Putamen (tissue), 1 donor: ENCODE measurements at places on chromosomes 2 and 18.

DNA sequence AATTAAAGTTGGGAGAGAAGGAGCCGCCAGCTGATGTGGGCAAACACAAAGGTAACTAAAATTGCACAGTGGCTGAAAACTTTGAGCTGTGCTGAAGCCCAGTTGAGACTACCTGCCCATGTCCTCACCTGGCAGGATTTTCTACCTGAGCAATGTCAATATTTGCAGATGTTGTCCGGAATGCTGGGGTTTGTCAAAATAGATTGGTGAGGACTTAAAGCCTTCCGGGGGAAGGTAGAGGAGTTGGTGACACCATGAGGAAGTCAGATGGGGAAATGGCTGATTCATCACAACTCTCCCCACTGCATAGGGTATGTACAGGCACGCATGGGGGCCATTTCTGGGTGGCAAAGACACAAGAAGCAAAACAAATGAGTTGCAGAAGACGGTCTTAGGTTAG is 114.9 kb downstream of the ALK start:
- no peak for DNase-seq

- DNase-seq = no peak
Observed at GRCh38 chr2:24818721-24819167, 25.5 kb downstream of the CENPO start.

- no peak for DNase-seq
Observed at GRCh38 chr18:66819235-66819634, 215.3 kb upstream of the CDH19 start.

GRCh38 chr2:213086050-213086449 is 65.4 kb downstream of the IKZF2 start:
- no peak for DNase-seq

GRCh38 chr2:78940998-78941397 is 84.5 kb upstream of the REG3G start:
- DNase-seq = no peak

DNA sequence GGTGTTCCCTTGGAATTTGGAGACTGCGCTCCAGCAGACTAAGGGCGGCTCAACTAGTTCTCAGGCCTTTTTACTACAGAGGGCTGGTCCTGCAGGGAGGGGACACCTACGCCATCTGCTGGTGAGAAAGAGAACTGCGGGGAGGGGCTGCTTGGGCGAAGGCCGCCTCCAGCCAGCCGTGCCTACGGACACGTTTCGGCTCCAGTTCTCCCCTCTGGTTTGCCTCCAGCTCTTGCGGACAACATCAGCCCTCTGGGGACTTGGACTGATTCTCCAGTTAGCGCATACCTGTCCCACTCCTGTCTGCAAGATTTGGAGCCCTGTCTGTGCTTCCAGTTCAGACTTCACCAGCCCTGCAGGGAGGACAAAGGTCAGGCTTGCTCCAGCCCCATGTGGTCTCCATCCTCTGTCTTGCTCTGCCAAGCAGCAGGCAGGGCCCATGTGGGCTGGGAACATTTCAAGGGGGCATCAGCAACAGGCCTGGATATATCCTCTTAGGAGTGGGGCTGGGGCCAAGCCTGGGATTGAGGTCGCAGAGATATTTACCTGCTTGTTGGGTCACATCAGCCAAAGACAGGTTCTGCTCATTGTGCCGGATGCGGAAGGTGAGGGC is 10.3 kb downstream of the PTPRN start:
- no peak for DNase-seq

DNA sequence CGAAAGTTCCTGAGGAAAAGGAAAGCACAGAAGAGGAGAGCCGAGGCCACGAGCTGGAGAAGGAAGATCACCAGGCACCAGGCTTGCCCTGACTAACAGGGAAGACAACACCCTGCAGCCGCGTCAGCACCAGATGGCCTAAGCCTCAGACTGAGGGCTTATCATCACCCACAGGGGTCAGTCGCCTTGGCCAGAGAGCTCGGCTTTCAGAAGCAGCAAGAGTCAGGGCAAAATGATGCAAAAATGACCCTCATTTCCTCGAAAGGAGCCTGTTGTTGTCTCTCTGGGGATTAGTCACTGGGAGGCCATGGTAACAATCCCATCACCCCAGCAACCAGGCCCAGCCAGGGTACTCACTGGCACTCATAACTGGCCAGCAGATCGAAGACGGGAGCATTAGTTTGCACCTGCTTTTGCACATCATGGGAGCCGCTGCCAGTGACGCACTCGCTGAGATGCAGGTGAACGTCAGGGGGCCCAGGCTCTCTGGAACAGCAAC is 42.7 kb upstream of the ZFP36L2 start:
- no peak for DNase-seq

- no peak for DNase-seq
Observed at GRCh38 chr2:56068746-56069145, 115.0 kb upstream of the CCDC85A start.

- DNase-seq = no peak
Observed at GRCh38 chr2:140893685-140894084, 1237.1 kb downstream of the LRP1B start.

- no peak for DNase-seq
Observed at GRCh38 chr2:237530472-237531433, 35.6 kb upstream of the PRLH start.

- no peak for DNase-seq
Observed at GRCh38 chr2:212841460-212841859, 302.9 kb upstream of the ERBB4 start.

DNA sequence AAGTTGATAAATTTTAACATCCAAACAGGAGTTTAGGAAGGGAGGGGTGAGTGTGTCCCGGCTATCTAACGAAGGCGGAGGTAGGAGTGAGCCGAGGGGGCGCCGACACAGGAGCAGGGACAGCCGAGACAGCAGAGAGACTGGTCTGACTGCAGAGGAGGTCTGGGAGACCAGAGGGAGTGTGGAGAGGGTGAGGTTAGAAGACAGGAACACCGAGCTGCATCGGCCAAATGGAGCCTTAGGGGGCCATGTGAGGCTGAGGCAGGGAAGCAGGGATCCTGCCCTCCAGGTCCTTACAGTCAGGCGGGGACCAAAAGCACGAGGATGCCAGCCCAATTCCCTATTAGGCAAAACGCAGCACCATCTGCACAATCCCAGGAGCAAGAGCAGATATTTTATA is 67.0 kb downstream of the SFXN5 start:
- no peak for DNase-seq

GRCh38 chr2:105144152-105144940 is 97.2 kb upstream of the GPR45 start:
- no peak for DNase-seq

- no peak for DNase-seq
Observed at GRCh38 chr2:101912545-101912944, 79.2 kb upstream of the IL1R2 start.

DNA sequence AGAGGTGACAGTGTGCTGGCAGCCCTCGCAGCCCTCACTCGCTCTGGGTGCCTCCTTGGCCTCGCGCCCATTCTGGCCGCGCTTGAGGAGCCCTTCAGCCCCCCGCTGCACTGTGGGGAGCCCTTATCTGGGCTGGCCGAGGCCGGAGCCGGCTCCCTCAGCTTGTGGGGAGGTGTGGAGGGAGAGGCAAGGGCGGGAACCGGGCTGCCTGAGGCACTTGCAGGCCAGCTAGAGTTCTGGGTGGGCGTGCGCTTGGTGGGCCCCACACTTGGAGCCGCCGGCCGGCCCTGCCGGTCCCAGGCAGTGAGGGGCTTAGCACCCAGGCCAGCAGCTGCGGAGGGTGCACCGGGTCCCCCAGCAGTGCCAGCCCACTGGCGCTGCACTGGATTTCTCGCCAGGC is 1480.9 kb upstream of the SLC39A10 start:
- DNase-seq = no peak

GRCh38 chr2:83471655-83472054 is 987.4 kb downstream of the SUCLG1 start:
- no peak for DNase-seq

DNA sequence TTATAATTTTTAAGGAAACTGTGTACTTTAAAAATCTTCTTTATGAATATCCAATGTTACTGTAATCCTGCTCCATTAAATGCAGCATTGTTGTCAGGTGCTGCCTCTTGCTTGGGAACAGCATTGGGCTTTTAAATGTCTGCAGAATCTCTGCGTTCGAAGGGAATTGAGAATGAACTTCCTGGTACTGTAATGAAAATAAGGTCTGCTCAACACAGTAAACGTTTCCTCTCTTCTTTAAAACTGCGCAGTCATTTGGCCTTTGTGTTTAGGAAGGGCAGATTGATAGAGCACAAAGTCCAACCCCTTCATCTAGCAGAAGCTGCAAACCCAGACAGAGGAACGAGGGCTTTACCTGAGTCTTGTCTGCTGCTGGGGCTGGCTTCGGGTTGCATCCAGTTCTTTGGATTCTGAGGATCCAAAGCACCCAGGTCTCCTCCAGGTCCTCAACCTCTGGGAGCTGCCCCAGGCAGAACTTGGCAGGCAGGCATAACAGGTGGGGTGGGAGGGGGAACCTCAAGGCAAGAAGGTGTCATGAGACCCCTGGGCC is 104.5 kb downstream of the UGGT1 start:
- no peak for DNase-seq

GRCh38 chr2:152609154-152609553 is 108.1 kb downstream of the PRPF40A start:
- no peak for DNase-seq

DNA sequence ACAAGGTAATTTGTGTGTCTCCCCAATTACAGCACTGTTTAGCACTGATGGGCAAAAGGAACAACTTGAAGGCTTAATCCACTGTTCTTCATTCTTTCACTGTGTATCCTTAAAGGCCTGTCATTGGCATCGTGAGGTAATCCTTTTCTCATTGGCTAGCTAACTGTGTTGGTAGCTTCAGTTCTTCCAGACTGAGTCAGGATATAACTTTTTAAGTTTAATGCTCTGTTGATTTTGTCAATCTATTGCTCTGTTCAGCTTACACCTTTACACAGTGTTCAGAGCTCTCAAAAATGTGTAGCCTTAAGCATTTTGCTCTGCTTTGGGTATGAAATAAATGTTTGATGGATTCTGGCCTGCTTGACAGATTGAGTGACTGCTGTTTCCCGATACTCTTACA is 148.2 kb downstream of the KIAA1328 start:
- DNase-seq = no peak

DNA sequence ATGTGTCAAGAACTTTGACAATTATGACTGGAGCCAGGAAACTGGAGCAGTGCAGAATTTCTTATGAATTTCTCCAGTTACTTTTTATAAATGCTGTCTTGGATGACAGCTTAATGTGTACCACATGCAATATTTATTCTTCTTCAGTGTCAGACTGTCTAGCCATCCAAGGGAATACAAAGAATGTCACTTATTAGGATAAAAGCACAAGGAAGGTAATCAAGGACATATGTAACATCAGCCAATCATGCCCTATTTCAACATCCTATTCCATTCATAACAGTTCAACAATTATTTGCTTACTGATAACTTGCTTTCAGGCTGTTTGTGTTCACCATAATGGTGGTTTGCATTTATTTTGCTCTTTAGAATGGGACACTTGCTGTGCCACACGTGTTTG is 139.8 kb downstream of the OLA1 start:
- peak; percentile 59 for DNase-seq

- DNase-seq = no peak
Observed at GRCh38 chr2:173109253-173110188, 33.9 kb downstream of the MAP3K20 start.

- peak; percentile 85 for DNase-seq
Observed at GRCh38 chr2:156399950-156400705, 36.1 kb upstream of the GPD2 start.

DNA sequence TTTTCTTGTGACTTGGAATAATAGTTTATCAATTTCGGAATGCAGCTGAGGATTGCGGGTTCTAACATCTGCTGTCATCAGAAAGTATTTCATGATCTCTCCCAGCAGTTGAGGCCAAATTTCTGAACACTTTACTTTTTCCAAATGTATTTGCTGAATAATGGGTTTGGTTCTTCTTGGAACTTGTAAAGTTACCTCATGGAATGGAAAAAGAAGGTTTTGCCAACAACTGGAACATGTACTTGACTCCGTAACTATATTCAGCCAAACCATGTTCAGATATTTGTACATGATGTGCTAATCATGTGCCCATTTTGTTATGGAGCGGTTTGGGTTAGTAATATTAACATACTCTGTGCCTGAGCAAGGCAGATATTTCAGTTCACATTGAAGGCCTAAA is 119.6 kb downstream of the LCLAT1 start:
- DNase-seq = no peak

- no peak for DNase-seq
Observed at GRCh38 chr2:44163777-44164176, 4.9 kb upstream of the PPM1B start.

DNA sequence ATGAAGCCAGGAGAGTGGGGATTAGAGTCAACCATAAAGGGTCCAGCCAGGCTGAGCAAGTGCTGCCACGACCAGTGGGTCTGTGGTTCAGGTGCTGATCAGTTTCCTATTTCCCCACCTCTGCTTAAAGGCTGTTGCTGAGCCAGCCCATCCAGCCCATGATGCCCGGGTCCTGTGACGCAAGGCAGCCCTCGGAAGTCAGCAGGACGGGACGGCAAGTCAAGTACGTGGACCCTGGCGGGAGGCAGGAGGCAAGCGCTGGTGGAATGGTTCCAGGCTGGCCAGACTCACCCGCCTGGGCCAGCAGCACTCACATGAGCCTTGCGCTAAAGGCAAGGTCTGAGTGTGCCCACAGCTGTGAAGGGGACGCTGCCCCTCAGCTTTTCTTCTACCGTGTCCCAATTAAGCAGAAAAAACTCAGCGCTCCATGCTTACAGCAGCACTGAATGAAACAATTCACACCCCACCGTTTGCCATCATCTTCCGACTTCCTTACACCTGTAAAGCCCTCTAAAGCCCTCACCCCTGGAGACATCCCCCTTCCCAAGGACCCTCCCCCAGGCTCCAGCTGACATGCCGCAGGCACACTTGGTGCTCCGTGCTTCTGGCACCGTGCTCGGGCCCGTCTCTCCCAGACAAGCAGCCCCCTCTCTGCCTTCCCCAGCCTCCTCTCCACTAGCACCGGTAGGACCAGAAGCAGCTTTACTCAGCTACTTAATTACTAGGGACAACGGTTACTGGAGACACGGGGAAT is 11.3 kb upstream of the RPL31 start:
- no peak for DNase-seq

- no peak for DNase-seq
Observed at GRCh38 chr2:31070339-31071125, 67.7 kb downstream of the GALNT14 start.

- no peak for DNase-seq
Observed at GRCh38 chr2:64212346-64212745, 68.1 kb upstream of the PELI1 start.

GRCh38 chr2:226792155-226792881 is 7.3 kb downstream of the IRS1 start:
- DNase-seq = no peak

- DNase-seq = no peak
Observed at GRCh38 chr2:238077292-238077691, 16.5 kb downstream of the SCLY start.

- DNase-seq = no peak
Observed at GRCh38 chr2:136246086-136246669, 128.2 kb upstream of the CXCR4 start.
